Hepatocyte (in vitro differentiated cells): ENCODE measurements at places on chromosomes 2 and 18. TPM values are rescaled to one million over a fixed set of nuclear protein-coding genes. Genes with fewer than 3 reads are reported as not detected.

DNA sequence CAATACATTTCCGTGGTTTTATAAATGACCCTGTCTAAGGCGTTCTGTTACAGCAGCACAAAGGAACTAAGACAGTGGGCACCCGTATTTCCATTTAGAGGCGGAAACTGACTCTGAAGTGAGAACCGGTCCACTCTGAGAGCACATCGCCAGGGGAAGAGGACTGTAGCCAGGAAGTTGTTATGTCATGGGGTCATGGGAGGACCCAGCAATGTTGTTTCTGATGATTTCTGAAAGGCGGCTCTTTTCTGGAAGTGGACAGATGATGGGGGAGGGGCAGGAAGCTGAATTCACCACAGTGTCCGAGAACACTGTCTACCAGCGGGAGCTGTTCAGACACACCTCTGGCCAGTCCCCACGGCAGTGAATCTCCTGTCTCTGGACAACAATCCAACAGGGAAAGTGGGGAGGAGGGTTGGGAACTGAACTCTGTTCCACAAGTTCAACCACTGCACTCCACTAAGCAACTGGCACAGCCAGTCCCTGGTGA lies 2.1 kb upstream of the LRRFIP1 start:
- DNase-seq: no peak

- no peak for DNase-seq
These were observed 104.0 kb upstream of the POU3F3 start for GRCh38 chr2:104749856-104750460.

GRCh38 chr2:150495993-150496627 lies 8.6 kb upstream of the RND3 start:
- DNase-seq: no peak

- no peak for DNase-seq
These were observed 165.0 kb downstream of the SLC4A3 start for GRCh38 chr2:219792446-219792845.

DNA sequence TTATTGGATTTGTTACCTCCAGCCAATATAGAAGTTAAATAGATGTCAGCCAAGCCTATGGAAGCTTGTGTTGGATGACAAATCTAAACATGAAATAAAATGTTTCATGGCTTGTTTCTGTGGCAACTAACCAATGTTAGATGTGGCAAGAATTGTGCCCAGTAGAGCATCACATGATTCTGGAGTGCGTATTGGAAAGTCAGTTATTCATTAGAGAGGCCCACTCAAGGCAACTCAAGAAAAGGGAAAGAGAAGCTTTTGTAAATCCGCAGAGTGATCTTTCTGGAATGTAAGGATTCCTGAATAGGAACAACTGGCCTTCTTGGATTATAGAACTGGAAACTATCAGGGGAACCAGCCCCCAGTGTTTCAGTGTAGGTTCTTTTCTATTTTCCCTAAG lies 162.9 kb downstream of the TMEM247 start:
- no peak for DNase-seq

- DNase-seq: no peak
These were observed 8.6 kb downstream of the CCNT2 start for GRCh38 chr2:134927195-134927594.

DNA sequence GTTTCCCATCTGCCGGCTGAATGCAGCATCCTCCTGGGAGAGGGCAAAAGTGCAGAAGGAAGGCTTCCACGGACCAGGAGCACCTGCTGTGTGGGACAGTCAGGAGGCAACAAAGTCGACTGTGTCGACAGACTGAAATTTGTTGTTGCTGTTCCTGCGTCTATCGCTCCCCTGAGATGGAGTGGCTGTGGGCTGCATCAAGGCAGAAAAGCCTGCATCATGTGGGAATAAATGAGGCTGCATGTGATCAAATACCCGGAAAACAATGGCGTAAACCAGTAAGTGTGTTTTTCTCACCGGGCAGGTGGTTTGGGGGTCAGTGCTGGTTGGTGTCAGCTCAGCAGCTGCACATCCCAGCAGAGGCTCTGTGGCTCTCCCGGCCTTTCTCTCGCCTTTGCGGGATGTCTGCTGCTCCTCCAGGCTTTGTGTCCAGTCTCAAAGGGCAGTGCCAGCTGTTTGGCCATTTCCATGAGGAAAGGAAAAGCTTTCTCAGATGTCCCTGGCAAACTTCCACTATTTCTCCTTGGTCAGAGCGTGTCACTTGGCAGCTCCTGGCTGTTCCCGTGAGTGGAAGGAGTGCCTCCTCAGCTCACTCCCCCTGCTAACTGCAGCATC lies 262.4 kb downstream of the NDUFA10 start:
- no peak for DNase-seq

GRCh38 chr2:148546270-148546669 lies 98.3 kb upstream of the EPC2 start:
- no peak for DNase-seq

- DNase-seq: no peak
These were observed 5.4 kb downstream of the MRO start for GRCh38 chr18:50814395-50814794.

GRCh38 chr18:74898965-74899364 lies 301.3 kb downstream of the ZNF407 start:
- no peak for DNase-seq

- no peak for DNase-seq
These were observed 211.6 kb upstream of the SMAD7 start for GRCh38 chr18:49162226-49162864.

- no peak for DNase-seq
These were observed 81.5 kb upstream of the SLC66A3 start for GRCh38 chr2:11073776-11074175.

DNA sequence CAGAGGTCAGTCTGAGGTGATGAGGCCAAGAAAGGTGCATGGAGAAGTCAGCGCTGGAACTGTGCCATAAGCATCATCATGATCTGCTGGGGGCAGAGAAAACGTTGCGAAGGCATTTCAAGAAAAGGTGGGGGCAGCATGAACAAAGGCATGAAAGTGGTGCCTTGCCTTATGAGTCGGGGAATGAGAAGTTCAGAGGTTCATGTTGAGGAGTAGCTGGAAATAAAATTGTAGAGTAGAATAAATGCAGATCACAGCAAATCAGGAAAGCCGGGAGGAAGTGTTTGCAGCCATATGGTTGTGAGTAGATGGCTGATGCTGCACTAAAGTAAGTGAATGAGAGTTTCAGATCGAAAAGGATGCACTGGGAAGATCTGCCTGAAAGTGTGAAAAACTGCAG lies 72.1 kb upstream of the ARL5A start:
- DNase-seq: no peak

DNA sequence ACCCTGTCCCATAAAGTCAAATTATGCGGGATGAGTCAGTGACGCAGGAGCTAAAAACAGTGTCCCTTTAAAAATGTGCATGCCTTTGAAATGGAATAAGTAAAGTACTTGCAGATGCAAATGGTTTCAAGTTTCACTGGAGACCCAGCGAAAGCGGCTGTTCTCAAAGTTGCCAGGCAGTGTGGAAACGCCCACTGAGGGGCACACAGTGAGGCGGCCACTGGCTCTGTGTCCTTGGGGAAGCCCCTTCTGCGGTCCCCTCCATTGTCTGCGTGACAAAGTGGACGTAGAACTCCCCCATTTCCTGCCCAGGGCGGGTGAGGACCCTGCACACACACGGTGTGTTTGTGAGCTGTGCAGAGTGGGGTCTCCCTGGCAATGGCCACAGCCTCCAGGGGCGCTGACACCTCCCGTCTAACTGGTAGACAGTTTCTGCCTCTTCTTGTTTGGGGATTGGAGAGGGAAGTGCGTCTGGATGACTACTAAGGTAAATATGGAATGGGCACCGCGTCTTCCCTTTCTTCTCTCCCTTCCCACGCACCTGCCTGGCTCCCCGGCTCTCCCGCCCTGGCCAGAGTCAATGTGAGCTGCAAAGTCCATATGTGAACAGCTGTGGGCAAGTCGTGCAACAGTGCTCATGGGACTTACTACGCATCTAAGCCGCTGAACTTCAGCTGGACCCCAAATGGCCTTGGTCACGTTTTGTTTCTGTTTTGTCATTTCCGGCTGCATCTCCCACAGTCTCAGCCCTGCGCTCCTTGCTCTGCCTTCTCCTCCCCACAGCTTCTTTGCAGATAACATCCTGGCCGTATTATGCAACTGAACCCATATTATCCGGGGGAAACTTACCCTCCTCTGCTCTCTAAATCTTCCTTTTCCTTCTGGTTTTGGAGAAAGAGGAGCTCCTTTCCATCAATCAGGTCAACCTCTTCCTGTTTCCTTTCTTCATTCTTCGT lies 33.7 kb upstream of the ZNF516 start:
- DNase-seq: peak; percentile 69

DNA sequence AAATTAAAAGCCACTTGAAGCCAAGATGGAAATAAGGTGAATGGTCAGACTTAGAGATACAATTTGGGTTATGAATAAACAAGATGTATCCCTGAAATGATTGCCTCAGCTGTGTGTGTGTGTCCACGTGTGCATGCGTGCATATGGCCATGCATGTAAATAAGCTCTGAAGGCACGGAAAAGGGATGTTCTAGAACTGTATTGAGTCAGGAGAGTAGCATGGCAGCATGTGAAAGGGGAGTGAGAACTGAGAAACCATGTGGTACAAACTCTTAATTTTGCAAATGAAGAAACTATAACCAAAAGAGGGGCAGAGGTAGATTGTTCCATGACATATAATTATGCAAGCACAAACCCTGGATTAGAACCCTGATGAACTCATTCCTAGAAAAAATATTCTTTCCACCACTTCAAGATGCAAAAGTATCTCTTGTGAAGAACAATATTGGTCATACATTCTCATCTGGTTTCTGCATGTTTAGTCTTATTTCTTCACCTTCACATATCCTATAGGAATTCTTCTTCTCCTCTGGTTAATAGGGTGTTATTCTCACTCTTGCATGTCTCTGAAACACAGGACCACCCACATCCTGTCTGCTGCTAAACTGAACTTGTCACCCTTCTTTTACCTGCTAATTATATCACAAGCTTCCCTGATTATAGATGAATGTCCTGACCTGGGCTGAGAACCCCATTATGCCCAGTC lies 455.8 kb downstream of the SETBP1 start:
- DNase-seq: no peak

GRCh38 chr2:132542953-132543569 lies 126.5 kb downstream of the GPR39 start:
- DNase-seq: peak; percentile 28

- DNase-seq: peak; percentile 95
These were observed at the start of gene DLX2 for GRCh38 chr2:172102391-172103359. Gene DLX2 (minus strand): TSS chr2:172102900. CDS start chr2:172102538, 362 bp downstream.

DNA sequence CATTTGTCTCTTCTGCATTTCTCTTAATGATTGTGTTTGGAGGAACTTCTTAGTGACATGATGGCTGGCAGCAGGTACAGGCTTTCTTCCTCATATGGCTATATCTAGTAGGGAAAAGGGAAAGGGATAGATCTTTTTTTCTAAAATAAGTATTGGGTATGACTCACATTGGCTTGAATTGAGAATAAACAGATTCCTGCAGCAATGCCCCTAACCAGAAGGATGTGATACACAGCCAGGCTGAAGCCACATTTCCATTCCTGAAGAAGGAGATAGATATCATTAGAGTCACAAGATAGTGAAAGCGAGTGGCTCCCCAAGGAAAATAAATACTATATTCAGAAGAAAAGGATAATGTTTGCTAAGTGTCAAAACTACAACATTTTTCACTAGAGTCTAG lies 61.1 kb downstream of the VWC2L start:
- no peak for DNase-seq

GRCh38 chr2:10647441-10647840 lies 42.3 kb downstream of the NOL10 start:
- no peak for DNase-seq

DNA sequence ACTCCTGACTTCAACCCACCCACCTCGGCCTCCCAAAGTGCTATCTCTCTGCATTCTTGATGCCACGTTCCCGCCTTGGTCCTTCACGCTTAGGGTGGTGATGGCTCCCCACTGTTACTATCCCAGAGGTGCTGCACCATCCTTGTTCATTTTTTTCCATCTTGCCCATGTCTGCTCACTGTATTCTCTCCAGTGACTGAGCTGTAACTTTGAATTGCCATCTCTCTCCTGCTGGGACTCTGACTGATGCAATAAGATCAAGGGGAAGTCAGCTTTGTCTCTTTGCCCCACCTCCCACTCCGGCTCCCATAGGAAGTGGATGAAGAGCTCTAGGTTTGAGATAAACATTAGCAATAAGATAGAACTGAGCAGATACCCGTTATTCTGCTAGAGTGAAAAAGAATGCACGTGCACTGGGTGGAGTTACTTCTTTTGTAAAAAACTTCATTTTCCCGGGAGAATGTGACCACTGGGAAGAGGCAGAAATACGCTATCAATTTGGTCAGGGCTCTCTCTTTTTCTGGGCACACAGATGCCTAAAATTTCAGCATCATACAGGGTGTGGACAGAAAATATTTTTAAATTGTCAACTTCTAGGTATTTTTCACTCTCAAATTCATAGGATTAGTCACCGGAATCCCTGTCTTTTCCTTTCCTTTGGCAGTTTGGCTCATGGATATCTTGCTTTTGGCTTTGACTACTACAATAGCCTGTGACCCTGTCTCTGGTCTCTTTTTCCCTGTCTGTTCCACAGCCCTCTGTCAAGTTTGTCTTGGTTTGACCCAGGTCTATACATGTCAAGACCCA lies 105.4 kb downstream of the POLR1A start:
- no peak for DNase-seq

DNA sequence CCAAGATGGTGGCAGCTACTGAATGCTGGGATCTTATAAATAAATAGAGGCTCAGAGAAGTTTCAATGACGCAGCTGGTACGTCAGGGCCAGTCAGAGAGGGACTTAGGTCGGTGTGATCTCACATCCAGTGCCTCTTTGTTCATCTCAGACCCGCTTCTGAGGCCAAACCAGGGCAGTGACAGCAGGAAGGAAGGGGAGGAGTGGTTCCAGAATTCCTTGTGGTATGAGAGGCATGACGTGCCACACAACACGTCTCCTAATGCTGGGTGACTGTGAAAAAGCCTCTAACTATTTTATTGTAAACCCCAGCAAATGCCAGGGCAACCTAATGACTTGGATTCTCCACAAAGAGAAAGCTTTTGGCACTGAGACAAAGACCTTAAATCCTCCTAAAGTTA lies 423.3 kb downstream of the LPIN1 start:
- peak; percentile 30 for DNase-seq

DNA sequence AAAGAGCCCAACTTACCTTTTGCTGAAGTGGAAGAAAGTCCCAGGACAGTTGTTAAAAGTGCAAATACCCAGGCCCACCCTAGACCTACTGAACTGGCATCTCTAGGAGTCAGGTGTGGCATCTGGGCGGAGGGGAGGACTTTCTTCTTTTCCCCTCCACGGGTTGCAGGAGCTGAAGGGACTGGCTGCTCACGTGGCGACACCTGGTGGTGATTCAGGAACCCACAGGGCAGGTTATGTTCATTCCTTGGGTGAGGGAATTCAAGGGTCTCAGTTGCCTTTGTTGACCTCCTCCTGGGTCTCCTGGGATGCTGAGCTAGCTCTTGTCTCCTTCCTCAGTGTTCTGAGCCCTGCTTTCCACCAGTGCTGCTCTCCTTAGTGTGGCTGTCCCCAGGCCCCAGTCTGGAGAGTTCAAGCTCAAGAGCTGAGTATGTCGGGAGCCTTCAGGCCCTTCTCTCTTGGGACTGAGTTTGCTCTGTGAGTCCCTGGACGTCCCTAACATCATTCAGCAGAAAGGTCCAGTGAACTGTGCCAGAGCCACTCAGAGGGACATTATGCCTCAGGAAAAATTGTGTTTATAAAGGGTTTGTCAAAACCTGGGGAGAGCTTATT lies 56.9 kb downstream of the DYSF start:
- DNase-seq: peak; percentile 80

- no peak for DNase-seq
These were observed 115.1 kb downstream of the KCNJ3 start for GRCh38 chr2:154813636-154814035.

Gene C2orf74
- 10.2 and 12.4 TPM in 2 replicates for polyA plus RNA-seq

Gene EGR4
- polyA plus RNA-seq: 0.78 and 1.9 TPM in 2 replicates

Gene TRAPPC12
- polyA plus RNA-seq: 49.3 and 66.5 TPM in 2 replicates

Gene ALK
- 0.06 and 0.16 TPM in 2 replicates for polyA plus RNA-seq

Gene RTP5
- not detected in 2 replicates for polyA plus RNA-seq

Gene VWC2L
- not detected in 2 replicates for polyA plus RNA-seq

Gene CAPN14
- polyA plus RNA-seq: 0.06 and 0.36 TPM in 2 replicates

Gene AKAIN1
- polyA plus RNA-seq: not detected in 2 replicates
